ACHN (cell line): ENCODE measurements at places on chromosomes 11 and 22.

GRCh38 chr11:59201353-59201752 lies 11.4 kb downstream of the MPEG1 start:
- no peak for DNase-seq

DNA sequence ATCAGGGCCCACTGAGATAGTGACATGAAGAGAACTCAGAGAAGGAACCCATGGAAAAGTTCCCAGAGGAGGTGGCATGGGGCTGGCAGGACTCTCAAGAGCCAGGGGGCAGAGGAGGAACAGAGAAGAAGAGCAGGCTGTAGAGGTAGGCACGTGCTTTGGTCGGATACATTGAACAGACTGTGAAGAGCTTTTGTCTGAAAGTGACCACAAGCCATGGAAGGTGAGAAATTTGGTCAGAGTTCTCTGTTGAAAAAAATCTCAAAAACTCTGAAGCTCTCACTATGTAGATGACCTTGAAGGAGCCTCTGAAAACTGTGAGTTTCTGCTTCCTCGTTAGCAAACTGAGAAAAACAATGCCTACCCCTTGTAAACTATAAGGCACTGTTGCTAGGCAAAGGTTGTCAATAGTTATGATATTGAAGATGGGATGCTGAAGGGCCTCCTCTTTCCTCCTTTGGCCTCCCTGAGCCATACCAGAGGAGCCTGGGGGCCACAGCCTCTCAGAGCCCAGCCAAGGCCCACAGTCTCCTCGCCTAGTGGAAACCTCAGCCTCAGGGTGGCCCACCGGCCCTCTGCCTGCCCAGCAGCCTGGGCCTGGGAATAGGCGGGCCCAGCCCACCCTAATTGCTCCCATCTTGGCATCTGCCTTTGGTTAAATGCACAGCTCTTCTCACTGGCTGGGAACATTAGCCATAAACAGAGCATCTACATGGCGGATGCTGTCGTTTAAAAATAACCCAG lies 415.7 kb downstream of the SOX6 start:
- DNase-seq = no peak

- no peak for DNase-seq
These were observed 16.9 kb downstream of the CLMP start for GRCh38 chr11:123178186-123178585.

DNA sequence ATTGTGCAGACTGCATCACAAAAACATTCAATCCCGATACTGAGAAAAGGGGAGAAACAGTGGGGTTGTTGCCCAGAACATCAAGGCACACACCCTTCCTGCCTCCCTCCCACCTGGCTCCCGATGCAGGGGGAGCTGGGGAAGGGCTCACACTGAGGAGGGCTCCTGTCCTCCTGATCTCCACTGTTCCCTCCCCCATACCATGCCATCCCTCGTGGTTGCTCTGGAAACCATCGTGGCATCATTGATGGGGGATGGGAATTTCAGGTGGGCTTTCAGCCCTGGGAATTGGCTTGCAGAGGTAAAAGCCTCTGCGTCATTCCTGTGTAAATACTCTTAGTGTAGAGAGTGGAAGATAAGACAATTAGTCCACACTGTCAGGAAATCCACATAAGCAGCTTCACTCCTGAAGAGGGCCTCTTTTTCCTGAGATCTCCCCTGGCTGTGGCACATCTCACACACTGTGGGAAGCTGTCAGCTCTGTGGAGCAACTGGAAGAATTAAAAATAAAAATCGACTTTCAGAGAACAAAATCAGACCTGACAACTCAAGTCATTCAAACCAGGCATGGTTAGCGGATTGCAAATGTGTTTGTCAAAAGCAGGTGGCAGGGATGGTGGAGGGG lies 176.0 kb downstream of the CHST1 start:
- DNase-seq = no peak

- DNase-seq = no peak
These were observed 57.5 kb downstream of the BCR start for GRCh38 chr22:23237841-23238240.

DNA sequence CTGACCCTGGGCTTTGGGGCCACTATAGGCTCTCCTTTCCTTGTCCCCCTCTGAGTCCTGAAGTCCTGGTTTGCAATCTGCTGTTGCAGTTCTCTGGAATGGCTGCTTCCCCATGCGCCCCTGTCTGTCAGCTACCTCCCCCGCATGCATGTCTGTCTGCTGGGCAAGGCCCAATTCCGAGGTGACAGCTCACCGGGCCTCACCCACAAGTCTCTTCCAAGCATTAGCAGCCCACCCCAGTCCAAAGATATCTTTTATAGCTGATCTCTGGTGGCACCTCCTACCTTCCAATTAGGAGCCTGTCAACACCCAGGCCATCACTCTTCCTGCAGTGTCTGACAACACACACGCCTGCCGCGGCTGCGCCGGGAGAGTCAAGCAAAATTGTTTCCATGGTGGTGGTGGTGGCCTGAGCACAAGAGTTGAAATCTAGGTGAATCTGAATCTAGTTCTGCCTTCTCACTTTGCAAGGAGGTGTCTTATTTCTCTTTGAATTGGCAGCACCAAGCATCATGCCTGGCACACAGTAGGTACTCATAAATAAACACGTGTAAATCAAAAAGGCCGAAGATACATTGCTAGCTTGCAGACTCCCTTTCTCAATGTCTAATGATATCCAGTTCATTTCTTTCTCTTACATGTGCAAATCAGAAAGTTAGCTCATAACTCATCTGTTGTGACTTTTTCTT lies 1.2 kb upstream of the LMO2 start:
- DNase-seq = no peak

- no peak for DNase-seq
These were observed 67.5 kb upstream of the NNMT start for GRCh38 chr11:114228435-114229411.

- no peak for DNase-seq
These were observed 33.3 kb downstream of the ST14 start for GRCh38 chr11:130192845-130193267.

DNA sequence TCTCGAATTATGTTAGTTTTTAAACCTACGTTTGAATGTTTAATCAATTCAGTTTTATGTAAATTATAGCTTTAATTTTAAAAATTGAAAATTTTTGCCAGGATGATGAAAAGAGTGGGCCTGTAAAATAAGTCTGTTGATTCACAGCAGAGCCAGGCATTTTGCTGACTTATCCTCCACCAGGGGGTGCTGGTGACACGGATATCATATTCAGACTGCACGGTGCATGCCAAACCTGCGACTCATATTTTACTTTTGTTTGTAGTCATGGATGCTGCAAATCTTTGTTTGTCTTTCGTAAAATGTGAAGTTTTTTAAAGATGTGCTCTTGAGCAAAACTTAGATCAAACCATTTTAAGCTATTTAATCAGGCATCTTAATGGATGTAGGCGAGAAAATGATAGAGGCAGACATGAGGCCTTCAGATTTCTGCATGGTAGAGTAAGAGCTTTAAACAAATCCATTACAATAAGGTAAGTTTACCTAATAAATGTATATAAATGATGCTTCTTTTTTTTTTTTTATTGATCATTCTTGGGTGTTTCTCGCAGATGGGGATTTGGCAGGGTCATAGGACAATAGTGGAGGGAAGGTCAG lies 3.6 kb upstream of the OR8B3 start:
- DNase-seq = peak; percentile 65

DNA sequence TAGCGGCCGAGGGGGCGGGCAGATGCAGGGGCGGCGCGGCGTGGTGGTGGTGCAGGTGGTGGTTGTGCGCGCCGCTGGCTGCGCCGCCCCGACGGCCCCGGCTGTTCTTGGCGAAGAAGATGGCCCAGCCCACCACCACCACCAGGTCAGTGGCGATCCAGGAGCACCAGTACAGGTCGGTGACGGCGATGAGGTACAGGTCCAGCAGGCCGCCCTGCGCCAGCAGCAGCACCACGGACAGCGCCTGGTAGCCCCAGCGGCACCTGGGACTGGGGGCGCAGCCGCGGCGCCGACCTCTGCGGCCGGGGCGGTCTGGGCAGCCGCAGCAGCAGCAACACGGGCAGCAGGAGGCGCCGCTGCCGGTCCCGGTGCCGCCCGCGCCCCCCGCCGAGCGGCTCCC lies 879 bp downstream of the TMEM121B start:
- peak; percentile 68 for DNase-seq

DNA sequence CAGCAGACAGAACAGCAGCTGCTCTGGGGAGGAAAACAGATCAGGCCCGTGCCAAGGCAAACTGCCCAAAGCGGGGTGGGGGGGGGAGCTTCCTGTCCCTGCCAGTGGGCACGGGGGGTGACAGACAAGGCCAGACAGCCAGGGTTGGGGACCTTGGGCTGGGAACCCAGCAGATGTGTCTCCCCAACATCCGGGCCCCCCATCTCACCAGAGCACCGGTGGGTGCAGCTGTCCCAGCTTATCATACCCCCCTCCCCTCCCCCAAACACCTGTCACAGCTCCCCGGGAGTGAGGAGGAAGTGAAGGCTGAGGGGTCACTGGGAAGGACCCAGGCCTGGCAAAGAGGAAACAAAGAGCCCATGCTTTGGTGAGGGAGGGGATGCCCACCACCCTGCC lies 1.3 kb downstream of the PPP1R14B start:
- DNase-seq = no peak

DNA sequence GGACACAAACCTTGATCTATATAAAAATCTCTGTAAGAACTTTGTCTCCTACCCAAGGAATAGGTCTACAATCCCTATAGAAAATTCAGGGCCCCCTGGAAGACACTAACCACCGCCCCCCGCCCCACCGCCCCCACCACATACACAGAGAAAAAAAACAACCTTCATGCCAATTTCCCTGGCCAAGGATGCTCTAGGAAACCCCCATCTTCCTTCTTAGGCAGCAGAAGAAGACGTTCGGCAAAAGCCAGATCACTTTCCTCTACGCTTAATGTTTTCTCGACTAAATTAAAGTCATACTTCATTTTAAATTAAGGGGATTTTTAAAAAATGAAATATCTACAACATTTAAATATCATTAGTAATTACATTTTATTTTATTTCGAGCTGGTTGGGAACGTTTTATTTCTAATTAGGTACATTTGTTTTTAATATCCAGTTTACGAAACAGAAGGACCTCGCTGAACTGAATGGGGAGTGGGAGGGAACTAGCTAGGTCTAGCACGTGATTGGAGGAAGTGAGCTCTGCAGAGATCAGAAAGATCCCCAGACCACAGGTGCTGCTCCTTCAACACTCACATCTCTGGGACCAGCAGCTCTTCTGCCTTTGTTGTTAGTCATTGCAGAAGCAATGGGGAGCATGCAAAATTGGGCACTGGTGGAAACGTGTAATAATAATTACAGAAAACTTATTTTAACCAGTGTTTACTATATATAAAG lies 472.3 kb downstream of the MN1 start:
- DNase-seq = no peak

- DNase-seq = no peak
These were observed 1.6 kb upstream of the TSPAN18 start for GRCh38 chr11:44725016-44725685.

DNA sequence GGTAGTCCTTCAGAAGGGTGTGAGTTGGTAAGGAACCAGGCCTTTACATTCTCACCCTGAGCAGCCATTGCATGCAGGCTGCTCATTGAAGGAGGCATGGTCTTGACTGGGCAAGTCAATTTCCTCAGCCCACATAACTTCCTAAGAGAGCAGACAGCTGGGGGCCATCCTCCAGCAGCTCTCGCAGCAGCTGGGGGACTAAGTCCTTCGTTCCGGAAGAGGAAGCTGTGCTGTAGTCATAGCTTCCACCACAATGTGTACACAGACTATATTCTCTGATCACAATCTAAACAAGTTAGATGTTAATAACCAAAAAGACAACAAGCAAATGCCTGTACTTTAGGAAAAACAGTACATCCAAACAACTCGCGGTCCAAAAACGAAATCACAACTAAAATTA lies 30.1 kb upstream of the MPPED1 start:
- DNase-seq = no peak
